ENCODE measurements at places on chromosomes 1 and 21. TPM values are rescaled to one million over a fixed set of nuclear protein-coding genes. Genes with fewer than 3 reads are reported as not detected.

Gene NBPF10
- polyA plus RNA-seq, result 0.02 TPM

Gene C21orf91
- polyA plus RNA-seq, result 30.7 TPM

Gene NR1I3
- not detected for polyA plus RNA-seq

Gene TTC39A
- polyA plus RNA-seq, result 0.19 TPM

Gene S100A2
- not detected for polyA plus RNA-seq

Gene KRTAP7-1
- polyA plus RNA-seq, result not detected

Gene KCND3
- 0.06 TPM for polyA plus RNA-seq

Gene GJC2
- 0.16 TPM for polyA plus RNA-seq

Gene CHRNB2
- not detected for polyA plus RNA-seq

Gene C1orf185
- polyA plus RNA-seq, result not detected

Gene RPTN
- polyA plus RNA-seq, result not detected

Gene ANKRD65
- polyA plus RNA-seq, result not detected

Gene IL19
- polyA plus RNA-seq, result not detected

Gene NID1
- polyA plus RNA-seq, result not detected

Gene DR1
- 54.3 TPM for polyA plus RNA-seq

Gene IQGAP3
- not detected for polyA plus RNA-seq

Gene PTGS2
- not detected for polyA plus RNA-seq

Gene RAB42
- polyA plus RNA-seq, result not detected

Gene FCRLB
- 0.98 TPM for polyA plus RNA-seq

Gene LEFTY2
- 0.64 TPM for polyA plus RNA-seq

Gene PHC2
- 38.4 TPM for polyA plus RNA-seq

Gene PTPRC
- polyA plus RNA-seq, result 980 TPM
